ENCODE measurements at places on chromosomes 5 and 9.

GRCh38 chr5:54083851-54084250 is 226.5 kb downstream of the ARL15 start:
- DNase-seq, result no peak

GRCh38 chr5:105033637-105034400 is 1471.2 kb upstream of the NUDT12 start:
- DNase-seq, result no peak

GRCh38 chr5:181193656-181194055 is 11.3 kb downstream of the TRIM7 start:
- DNase-seq, result no peak

- peak; percentile 73 for DNase-seq
Measured at GRCh38 chr9:124659099-124659659, 111.9 kb downstream of the NR6A1 start.

Measured in body of pancreas (tissue), 4 donors.